LNCaP clone FGC (cell line): ENCODE measurements at places on chromosomes 7 and 10.

- DNase-seq: no peak
These were observed 28.7 kb upstream of the ARHGAP22 start for GRCh38 chr10:48633381-48634197.

- no peak for DNase-seq
These were observed 79.6 kb upstream of the AUTS2 start for GRCh38 chr7:69518705-69519077.

DNA sequence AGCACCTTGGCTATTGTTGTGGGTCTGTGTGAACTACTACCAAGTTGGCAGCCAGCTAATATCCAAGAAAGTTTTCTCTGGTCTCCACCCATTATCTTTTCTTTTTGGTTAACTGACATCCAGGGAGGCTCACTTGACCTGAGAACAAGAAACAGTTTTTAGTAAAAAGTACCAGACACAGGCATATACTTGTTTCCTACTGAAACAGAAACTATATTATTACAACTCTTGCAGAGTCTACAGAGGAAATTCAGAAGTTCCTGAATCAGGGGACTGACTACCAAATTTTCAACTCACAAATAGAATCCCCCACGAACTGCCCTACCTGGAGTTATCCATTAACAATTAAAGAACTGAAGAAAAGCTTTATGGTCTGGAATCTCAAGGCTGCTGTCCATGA lies 168.9 kb downstream of the KCND2 start:
- no peak for DNase-seq

GRCh38 chr7:105759670-105760550 lies 116.5 kb downstream of the ATXN7L1 start:
- DNase-seq: peak; percentile 30

DNA sequence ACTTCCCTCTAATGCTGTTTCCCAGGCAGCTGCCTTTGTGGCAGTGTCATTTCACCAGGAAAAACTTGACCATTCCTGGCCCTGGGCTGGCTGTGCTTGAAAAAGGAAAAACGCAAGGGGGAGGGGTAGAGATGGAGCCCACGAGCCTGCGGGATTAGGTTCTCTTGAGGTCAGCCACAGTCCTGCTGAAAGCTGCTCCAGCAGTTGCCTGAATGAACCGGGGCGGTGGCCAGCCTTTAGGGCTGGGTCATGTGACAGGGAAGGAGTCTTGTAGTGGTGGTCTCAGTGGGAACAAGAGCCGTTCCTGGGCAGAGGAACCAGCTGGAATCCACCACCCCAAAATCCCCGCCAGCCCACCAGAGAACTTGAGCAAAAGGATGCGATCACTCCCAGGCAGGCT lies 51.2 kb upstream of the LRRC4 start:
- DNase-seq: no peak

DNA sequence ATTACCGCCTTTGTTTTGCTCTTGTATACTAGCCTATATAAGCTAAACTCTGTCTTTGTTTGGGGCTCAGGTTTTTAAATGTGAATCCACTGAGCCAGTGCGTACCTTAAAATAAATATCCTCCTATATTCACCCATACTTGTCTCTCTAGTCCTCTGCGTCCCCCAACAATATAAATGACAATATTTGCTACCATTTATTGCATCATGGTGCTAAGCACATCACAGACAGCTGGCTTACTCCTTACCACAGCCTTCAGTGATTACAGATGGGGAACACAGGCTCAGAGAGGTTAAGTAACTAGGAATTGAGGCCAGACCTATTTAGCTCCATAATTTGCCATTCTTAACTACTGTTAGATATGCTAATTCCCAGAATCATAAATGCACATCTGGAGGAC lies 3.4 kb upstream of the ADCK2 start:
- DNase-seq: no peak

GRCh38 chr10:118243907-118244306 lies 98.2 kb downstream of the FAM204A start:
- peak; percentile 38 for DNase-seq

- no peak for DNase-seq
These were observed 149.8 kb downstream of the DOCK4 start for GRCh38 chr7:112056409-112056808.

GRCh38 chr10:125137601-125138438 lies 22.5 kb downstream of the CTBP2 start:
- no peak for DNase-seq

DNA sequence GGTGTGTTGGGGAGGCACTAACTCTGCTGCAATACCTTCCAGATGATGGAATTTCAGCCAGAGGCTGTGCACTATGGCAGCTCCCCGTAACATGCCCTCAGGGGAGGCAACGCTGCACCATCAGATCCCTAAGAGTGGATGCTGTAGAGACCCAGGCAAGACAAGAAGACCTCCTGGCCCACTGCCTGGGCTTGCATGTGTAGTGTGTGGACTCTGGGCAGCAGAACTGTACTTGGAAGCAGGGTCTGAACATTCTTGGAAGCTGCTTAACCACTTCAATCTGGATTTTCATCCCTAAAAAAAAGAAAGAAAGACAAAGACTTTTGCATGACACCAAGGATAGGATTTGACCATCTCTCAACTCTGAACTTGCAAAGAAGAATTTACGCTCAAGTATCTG lies 297.5 kb upstream of the NRP1 start:
- DNase-seq: no peak
